ENCODE measurements at places on chromosomes 13 and 19.

GRCh38 chr13:80177327-80177726 lies 163.6 kb downstream of the SPRY2 start:
- H3K4me1 ChIP-seq, result no peaks in the 10 kb centered on the region
- DNase-seq, result no peak
- no peaks in the 10 kb centered on the region for H3K36me3 ChIP-seq
- no peaks in the 10 kb centered on the region for H3K27me3 ChIP-seq
- H3K27ac ChIP-seq, result no peak overlapping the region

- no peaks in the 10 kb centered on the region for H3K36me3 ChIP-seq
- no peak overlapping the region for H3K27ac ChIP-seq
Measured at GRCh38 chr19:45499196-45500180, 1.2 kb downstream of the PPM1N start.

GRCh38 chr13:62593804-62594203 lies 1178.2 kb upstream of the PCDH20 start:
- H3K4me3 ChIP-seq, result no peak overlapping the region
- H3K36me3 ChIP-seq, result no peaks in the 10 kb centered on the region
- DNase-seq, result no peak
- H3K4me1 ChIP-seq, result no peaks in the 10 kb centered on the region
- H3K27me3 ChIP-seq, result no peaks in the 10 kb centered on the region
- no peak overlapping the region for H3K27ac ChIP-seq

GRCh38 chr13:33015241-33015668 lies 968 bp upstream of the KL start:
- DNase-seq, result no peak
- peak overlapping the region; percentile 66 for H3K4me3 ChIP-seq
- peaks cover 3% of the 10 kb centered on the region for H3K4me1 ChIP-seq
- H3K27ac ChIP-seq, result peak overlapping the region; percentile 72

- no peak for DNase-seq
- H3K4me3 ChIP-seq, result no peak overlapping the region
- no peaks in the 10 kb centered on the region for H3K27me3 ChIP-seq
- H3K4me1 ChIP-seq, result no peaks in the 10 kb centered on the region
- H3K27ac ChIP-seq, result no peak overlapping the region
Measured at GRCh38 chr13:112225429-112226090, 150.6 kb upstream of the SPACA7 start.

DNA sequence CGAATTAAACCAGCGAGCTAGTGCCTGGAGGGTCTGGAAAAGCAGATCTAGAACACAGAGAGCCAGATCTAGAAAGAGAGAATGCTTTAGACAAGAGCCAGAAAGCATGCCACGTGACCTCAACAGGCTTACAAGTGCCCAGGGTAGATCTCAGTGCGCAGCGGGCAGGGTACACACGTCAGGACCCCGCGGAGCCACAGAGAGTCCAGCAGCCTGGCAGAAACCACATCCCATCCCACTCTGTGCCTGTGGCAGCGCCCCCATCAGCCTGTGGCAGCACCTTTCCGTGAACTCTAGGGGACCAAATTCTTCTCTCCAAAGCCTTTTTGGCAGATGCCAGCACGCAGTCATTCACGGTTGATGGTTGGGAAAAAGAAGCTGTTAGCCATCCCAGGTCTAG lies 5.9 kb downstream of the ARHGEF1 start:
- H3K27me3 ChIP-seq, result no peaks in the 10 kb centered on the region
- H3K36me3 ChIP-seq, result no peaks in the 10 kb centered on the region
- no peak overlapping the region for H3K27ac ChIP-seq
- no peak for DNase-seq
- H3K4me1 ChIP-seq, result peaks cover 6% of the 10 kb centered on the region

GRCh38 chr13:29439601-29440388 lies 155.7 kb downstream of the SLC7A1 start:
- H3K36me3 ChIP-seq, result no peaks in the 10 kb centered on the region
- H3K27ac ChIP-seq, result no peak overlapping the region
- H3K4me3 ChIP-seq, result no peak overlapping the region
- DNase-seq, result no peak
- H3K4me1 ChIP-seq, result peaks cover 20% of the 10 kb centered on the region

GRCh38 chr19:35959968-35960320 lies 23.8 kb downstream of the LRFN3 start:
- H3K27ac ChIP-seq, result no peak overlapping the region
- H3K4me3 ChIP-seq, result no peak overlapping the region
- no peaks in the 10 kb centered on the region for H3K4me1 ChIP-seq

DNA sequence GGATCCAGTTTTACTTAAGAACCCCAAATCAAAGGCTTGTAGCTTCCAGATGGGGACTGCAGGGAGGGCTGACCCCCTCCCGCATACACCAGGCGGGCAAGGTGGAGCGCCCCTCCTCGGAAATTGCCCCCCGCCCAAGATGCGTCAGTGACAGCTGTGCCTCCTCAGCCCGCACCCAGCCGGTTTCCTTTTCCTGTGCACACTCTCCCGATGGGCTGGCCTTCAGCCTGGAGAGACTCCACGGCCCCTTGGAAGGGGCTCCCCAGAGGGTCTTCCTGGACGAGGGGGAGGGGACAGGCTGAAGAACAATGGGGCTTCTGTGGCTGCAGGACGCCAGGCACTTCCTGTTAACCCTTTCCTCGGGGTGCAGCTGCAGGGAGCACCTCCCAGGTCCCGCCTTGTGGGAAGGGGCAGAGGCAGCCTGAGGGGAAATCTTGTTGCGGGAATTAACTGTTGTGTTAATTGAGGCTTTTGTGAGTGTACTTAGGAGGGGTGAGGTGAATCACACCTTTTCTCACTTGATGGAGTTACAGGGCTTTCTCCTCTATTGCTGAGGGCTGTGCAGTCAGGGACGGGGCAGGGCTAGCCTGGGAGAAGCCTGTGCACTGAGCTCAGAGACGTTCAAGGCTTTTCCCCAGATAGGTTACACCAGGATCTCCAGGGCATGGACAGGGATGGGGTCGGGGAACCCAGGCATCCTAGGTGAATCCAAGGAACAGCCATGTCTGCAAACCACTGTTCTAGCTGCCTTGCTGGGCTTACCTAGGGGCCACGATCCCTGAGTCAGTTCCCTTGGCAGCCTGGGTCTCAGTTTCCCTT lies 14.3 kb downstream of the IER2 start:
- H3K4me1 ChIP-seq, result peaks cover 23% of the 10 kb centered on the region
- no peaks in the 10 kb centered on the region for H3K27me3 ChIP-seq
- H3K4me3 ChIP-seq, result peak overlapping the region; percentile 61
- DNase-seq, result peak; percentile 78

DNA sequence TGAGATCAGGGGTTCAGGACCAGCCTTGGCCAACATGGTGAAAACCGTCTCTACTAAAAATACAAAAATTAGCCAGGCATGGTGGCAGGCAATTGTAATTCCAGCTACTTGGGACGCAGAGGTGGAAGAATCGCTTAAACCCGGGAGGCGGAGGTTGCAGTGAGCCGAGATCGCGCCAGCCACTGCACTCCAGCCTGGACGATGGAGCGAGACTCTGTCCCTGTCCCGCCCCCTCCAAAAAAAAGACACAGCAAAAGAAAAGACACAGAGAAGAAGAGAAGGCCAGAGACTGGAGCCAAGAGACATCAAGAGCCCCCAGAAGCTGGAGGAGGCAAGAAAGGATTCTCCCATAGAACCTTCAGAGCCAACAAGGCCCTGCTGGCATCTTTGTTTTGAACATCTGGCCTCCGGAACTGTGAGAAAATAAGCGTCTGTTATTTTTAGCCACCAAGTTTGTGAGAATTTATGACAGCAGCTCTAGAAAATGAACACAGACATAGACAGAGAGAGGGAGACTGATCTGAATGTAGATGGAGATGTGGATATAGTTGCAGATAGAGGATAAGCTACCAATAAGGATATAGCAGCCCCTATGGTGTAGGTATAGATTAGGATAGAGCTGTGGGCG lies 25.7 kb upstream of the PNMA8B start:
- no peaks in the 10 kb centered on the region for H3K4me1 ChIP-seq
- H3K36me3 ChIP-seq, result no peaks in the 10 kb centered on the region
- no peak overlapping the region for H3K4me3 ChIP-seq
- H3K27ac ChIP-seq, result no peak overlapping the region

- H3K4me1 ChIP-seq, result no peaks in the 10 kb centered on the region
- H3K27ac ChIP-seq, result no peak overlapping the region
- peak; percentile 42 for DNase-seq
- H3K4me3 ChIP-seq, result no peak overlapping the region
Measured at GRCh38 chr19:30666301-30666803, 294.2 kb downstream of the ZNF536 start.

- H3K4me3 ChIP-seq, result no peak overlapping the region
- H3K4me1 ChIP-seq, result no peaks in the 10 kb centered on the region
- H3K27ac ChIP-seq, result no peak overlapping the region
- no peaks in the 10 kb centered on the region for H3K36me3 ChIP-seq
- DNase-seq, result no peak
- no peaks in the 10 kb centered on the region for H3K27me3 ChIP-seq
Measured at GRCh38 chr13:68081061-68081460, 850.9 kb upstream of the PCDH9 start.

GRCh38 chr13:102704238-102705058 lies 9.6 kb upstream of the METTL21C start:
- H3K4me3 ChIP-seq, result no peak overlapping the region
- peaks cover 44% of the 10 kb centered on the region for H3K4me1 ChIP-seq
- H3K27me3 ChIP-seq, result no peaks in the 10 kb centered on the region
- no peaks in the 10 kb centered on the region for H3K36me3 ChIP-seq

GRCh38 chr19:11115895-11116446 lies 26.7 kb downstream of the LDLR start:
- H3K27ac ChIP-seq, result no peak overlapping the region
- H3K27me3 ChIP-seq, result no peaks in the 10 kb centered on the region
- DNase-seq, result no peak
- no peaks in the 10 kb centered on the region for H3K4me1 ChIP-seq

GRCh38 chr19:50537306-50537685 lies 23.6 kb upstream of the ASPDH start:
- H3K27ac ChIP-seq, result no peak overlapping the region
- H3K4me1 ChIP-seq, result no peaks in the 10 kb centered on the region
- DNase-seq, result no peak
- H3K4me3 ChIP-seq, result no peak overlapping the region

GRCh38 chr19:28578786-28579505 lies 634.0 kb downstream of the UQCRFS1 start:
- no peaks in the 10 kb centered on the region for H3K36me3 ChIP-seq
- H3K4me1 ChIP-seq, result no peaks in the 10 kb centered on the region
- DNase-seq, result no peak

- H3K27me3 ChIP-seq, result no peaks in the 10 kb centered on the region
- H3K27ac ChIP-seq, result no peak overlapping the region
- no peak overlapping the region for H3K4me3 ChIP-seq
Measured at GRCh38 chr13:97766749-97767148, 186.7 kb upstream of the IPO5 start.

DNA sequence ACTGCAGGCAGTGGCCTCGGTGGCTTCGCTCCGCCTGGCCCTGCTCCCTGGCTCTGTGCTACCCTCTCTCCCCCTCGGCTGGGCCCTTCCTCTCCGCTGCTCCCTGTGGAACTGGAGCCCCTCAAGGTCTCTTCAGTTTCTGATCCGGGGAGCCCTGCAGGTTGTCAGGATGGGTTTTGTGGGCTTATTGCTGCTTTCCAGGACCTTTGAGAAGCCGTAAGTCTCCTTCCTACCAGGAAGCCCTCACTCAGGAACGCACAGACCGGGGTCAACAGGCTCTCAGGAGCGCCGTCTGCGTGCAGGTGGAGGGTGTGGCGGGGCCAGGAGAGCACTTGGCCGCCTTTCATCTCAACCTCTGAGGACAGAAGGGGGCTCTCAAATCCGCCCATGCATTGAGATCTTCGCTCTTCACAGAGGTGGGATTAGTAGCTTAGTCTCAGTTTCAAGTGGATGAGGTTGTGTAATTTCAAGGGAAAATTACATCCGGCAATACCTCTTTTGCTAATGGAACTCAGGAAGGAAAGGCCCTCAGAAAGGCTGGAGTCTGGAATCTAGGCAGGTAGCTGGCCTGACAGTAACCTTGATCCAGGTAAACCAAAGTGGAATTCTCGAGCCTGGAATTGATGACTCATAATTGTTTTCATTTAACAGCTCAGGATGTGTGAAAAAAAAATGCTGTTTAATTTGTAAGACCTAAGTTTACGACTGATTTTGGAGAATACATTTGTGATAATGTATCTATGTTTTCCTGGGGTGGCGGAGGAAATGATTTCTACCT lies 102.0 kb downstream of the ATP11A start:
- H3K36me3 ChIP-seq, result no peaks in the 10 kb centered on the region
- DNase-seq, result no peak
- no peaks in the 10 kb centered on the region for H3K27me3 ChIP-seq

DNA sequence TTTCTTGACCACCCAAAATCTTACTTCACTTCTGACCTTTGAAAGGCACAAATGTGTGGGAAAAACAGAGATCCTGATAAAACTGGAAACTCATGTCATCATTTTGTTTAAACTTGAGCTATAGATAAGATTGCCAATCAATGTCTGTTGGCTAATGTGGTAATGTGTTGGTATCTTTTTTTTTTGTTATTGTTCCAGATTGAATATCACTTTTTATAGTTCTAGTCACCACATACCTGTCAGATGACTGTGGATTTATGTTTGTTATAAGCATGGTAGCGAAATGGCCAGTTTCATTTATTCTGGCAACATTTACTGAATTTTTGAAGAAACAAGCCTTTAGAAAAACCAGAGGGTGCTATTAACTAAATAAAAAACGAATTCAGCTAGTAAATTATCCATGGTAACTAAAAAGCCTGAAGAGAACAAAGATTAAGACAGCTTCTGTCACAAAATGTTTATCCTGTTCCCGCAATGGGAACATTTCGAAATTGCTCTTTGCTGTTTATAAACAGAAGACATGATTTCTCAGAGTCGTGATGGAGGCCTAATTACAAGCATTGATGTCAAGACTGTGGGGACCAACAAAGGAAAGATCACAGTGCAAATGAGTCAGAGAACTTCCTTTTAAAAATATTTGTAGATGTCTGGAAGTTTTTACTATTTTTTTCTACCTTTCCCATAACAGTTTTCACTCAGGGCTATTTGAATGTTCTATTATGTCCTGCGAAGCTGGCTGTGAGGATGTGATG lies 82.9 kb upstream of the POSTN start:
- no peak for DNase-seq
- H3K36me3 ChIP-seq, result no peaks in the 10 kb centered on the region
- no peaks in the 10 kb centered on the region for H3K4me1 ChIP-seq
- no peaks in the 10 kb centered on the region for H3K27me3 ChIP-seq
- H3K27ac ChIP-seq, result no peak overlapping the region
- no peak overlapping the region for H3K4me3 ChIP-seq

DNA sequence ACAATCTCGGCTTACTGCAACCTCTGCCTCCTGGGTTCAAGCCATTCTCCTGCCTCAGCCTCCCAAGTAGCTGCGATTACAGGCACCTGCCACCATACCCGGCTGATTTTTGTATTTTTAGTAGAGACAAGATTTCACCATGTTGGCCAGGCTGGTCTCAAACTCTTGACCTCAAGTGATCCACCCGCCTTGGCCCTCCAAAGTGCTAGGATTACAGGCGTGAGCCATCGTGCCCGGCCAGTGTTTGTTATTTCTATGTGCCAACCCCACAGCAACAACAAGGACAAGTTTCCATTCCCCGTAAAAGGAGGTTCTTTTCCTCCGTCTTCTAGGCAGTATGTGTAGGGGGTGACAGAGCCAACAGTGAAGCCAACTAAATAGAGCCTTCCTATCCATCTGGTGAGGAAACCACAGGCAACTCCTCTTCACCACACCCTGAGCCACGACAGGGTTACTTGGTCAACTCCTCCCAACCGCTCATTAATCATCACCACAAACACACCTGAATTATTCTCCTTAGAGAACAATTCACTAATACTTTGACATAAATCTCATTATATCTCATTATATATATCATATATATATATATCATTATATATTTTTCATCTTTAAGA lies 25.5 kb downstream of the FOXO1 start:
- H3K27me3 ChIP-seq, result no peaks in the 10 kb centered on the region
- peaks cover 74% of the 10 kb centered on the region for H3K4me1 ChIP-seq
- no peaks in the 10 kb centered on the region for H3K36me3 ChIP-seq
